ENCODE measurements at places on chromosomes 2 and 18.

DNA sequence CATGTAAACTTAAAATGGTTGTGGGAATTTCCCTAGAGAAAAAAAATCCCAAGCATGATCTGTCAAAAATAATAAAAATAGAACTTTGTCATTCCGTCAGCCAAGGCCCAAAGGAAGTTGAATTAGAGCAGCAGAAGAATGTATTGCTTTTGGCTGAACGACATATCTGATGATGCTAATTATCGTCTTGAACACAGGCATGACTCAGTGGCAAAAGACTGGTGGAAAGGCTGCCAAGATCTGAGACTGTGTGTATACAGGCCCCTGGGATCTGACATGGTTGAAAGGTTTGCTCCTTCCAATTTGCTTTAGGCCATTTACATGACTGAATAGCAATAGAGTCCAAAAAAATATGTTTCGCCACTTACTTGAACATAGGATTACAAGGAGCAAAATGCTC lies 1057.1 kb upstream of the CRIM1 start:
- no peak for DNase-seq

DNA sequence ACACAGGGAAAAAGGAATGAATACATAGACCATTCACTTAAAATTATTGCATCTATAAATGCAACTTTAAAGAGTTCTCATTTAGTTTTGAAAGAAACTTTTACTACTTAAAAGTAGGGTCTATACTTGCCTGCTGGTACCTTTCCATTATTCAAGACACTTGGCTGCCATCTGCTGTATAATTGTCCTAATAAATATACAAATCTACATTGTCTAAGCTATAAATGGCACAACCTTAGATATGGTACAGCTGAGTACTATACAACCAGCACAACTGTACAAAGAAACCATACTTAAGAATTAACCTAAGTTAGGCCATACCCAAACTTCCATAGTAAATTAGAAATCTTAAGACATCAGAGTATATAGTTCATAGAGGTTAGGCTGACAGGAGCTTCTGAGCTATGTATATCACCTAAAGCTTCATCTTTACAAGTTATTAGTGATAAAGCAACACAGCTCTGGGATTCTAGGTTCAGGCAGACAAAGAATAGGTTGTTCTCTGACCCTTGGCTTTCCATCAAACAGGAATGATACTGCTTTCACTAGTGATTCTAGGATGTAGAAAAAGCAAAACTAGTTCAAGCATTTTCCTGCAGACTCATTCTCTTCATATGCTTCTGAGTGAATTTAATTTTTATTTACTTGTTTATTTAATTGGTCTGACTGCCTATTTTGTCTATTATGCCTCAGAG lies 22.1 kb downstream of the EXOC6B start:
- no peak for DNase-seq

DNA sequence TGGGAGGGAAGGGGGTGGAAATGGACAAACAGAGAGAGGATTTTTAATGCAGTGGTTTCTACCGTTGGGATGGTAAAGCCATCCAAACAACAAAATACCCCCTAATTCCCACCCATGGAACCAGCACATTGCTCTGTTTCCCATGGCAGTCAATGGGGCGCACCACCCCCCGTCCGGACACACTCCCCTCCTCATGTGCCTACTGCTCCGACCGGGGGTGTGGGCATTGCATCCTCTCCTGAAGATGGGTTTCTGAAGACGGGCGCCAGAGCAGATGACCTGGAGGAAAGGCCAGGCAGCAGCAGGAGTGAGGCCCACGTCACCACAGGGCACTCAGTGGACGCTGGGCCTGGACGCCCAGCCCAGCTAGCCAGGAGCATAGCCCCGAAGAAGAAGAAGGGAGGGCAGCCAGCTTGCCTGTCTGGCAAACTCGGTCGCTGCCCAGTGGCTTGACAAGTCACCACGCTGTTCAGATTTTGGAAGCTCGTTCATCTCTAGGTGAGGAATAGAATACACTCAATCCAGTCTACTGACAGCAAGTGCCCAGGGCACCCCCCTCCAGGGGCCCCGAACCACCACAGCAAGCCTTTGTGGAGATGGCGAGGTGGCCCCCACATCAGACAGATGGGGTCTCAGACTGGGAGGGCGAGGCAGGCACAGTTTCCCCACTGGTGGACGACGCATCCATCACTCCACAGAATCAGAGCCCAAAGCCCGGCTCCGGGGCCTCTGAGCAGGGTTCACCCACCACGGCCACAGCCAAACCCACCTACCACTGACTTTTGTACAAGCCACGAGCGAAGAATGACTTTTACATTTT lies 296.2 kb upstream of the SALL3 start:
- no peak for DNase-seq

DNA sequence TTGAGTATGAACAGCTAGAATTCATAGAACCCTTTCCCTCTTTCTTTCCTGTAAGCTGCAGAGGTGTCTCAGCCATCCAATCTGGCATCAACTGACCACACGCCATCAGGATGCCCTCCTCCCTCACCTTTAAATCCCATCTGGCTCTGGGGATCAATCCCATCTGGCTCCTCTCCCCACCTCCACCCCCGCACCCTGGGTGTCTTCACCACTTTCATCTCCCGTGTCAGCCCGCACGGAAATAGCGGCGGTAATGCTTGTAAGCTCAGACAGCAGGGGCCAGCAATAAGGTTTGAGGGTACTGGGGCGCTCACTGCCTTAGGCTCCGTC lies 508 bp upstream of the TUBA4B start:
- DNase-seq, result no peak

- no peak for DNase-seq
Measured at GRCh38 chr2:9807555-9808305, 35.5 kb upstream of the TAF1B start.

DNA sequence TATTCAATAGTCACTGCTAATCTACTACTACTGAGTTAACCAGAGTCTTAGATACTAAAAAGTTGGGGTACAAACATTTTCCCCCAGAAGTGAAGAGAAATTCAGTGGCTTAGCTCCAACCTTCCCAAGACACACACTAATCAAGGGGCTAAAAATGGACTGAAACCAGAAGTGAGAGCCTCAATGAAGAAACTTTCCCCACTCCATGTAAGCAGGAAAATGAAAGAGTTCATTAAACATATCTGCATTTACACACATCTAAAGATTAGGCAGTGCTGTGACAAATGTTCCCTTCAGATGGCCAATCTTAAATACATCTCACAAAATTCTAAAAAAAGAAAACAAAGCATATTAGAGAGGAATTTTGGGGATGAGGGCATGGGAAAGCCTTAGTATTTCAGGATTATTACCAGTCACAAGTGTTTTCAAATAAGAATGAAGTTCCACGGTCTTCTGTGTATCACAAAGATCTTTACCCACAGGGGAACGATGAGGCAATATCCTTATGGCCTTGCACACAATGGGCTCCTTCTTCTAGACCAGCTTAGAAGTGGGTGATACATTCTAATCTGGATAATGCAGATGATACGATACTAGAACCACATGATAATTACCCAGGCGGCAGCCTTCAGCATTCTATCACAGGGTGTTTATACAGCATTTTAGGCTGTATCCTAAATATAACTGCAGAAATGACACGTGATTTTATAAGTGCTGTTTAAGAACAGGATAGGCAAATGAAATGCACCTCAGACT lies 17.1 kb downstream of the ANKRD44 start:
- no peak for DNase-seq

DNA sequence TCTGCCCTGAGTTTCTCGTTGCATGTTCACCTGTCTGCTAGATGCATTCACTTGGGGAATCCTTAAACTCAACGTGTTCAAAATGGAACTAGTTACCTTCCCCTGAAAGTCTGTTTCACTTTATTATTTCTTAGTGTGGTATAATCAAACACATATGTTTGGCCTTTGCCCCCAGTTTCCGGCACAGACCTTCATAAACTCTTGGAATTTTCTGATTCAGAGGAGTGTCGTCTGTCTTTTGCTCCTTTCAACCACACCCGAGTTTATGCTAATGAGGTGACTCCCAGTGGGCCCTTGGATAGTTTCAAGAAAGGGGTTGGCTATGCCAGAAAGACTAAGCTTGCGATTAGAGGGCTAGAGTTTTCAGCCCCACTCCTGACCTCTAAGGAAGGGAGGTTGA lies 198.9 kb downstream of the CDCA7 start:
- no peak for DNase-seq

DNA sequence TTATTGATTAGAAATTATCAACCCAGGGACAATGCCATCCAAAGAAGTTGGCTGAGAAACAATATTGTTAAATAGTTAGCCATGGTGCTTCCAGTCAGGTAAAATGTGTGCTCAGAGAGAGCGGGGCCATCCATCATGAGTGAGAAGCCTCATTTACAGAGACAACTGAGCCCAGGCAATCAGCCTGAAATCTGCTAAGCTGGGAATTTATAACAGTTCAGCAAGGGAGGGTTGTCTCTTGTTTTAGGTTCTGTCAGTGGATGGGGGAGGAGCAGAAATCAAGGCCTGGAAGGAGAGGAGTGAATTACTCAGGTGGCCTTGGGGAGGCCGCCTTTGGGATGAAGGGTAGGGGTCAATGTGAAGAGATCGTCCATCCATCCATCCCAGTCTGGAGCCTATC lies 102.5 kb upstream of the ST8SIA3 start:
- no peak for DNase-seq

GRCh38 chr2:157480182-157480961 lies 36.5 kb upstream of the CYTIP start:
- no peak for DNase-seq

Measured in KG1 (cell line).